SW480 (cell line): ENCODE measurements at places on chromosomes 7 and 10.

GRCh38 chr10:117892681-117893220 lies 154.0 kb downstream of the RAB11FIP2 start:
- no peak for DNase-seq

GRCh38 chr7:1533547-1534329 lies 3.2 kb downstream of the MAFK start:
- peak; percentile 86 for DNase-seq

DNA sequence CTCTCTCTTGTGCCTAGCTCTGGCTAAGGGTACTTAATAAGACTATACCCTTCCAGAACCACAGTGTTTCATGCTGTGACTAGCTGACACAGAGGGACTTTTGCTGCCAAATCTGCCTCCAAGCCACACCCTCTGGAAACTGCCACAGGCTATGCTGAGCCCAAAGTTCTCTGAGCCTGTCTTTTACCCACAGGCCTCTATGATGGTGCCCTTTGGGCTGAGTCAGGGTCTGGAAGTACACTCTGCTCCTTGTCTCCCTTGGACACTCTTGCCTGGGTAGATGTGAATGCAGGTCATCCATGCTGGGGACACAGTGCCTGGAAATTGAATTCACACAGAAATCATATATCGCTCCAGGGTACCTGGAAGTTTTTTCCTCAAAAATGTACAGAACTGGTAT lies 22.6 kb downstream of the DYDC1 start:
- DNase-seq, result no peak

DNA sequence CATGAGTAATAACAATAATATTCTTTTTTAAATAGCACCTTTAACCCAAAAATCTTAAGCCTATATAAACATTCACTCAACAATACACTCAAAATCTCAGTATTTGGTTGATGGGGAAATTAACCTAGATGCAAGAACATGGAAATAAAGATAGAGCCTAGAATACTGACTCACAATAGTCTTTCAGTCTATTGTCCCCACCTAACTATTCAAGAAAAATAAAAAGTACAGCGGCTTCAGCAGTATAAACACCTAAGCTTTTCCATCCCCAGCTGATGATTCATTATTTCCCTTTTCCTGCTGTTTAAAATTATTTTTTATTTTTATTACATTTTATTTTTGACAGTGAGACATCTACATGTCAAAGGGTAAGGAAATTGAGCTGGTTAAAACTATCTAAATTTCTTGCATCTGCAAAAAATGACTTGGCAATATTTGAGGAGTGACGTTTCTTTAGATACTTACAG lies 201.4 kb downstream of the FZD1 start:
- DNase-seq, result no peak

DNA sequence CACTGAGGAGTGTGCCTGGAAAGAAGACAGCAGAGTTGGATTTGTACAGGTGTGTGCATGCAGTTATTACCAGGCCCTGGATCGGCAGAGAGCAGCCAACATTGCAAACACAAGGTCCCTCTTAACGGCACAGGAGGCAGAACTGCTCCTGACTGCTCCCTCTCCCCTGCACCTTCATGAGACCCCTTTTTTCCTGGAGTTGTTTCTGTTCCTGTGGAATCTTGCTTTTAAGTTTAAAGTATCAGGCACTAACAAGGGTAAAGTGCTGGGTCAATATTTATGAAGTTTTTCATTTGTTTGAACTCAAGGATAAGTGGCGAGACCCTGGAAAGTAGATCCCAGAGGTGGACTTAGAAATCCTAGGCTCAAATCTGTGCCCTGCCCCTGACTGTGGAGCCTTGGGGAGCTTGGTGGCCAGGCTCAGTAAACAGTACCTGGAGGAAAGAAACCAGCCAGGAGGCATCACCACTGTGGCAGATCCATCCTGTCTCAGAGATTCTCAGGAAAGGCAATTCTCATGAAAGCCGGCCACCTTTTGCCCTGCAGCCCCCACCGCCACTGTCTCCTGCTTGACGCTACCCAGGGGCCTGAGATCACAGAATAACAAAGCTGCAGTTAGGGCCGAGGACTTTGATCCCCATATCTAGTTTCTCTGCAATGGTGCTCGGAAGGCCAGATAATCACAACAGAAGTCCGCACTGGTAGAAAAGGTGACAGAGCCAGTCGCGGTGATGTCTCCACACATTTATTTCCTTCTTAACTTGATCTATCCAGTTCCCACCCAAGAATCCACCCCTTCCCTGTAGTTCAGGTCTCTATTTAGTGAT lies 36.7 kb downstream of the DDC start:
- no peak for DNase-seq

GRCh38 chr7:78780560-78780959 lies 672.9 kb downstream of the MAGI2 start:
- no peak for DNase-seq

- no peak for DNase-seq
These were observed 184.7 kb upstream of the PFKP start for GRCh38 chr10:2882628-2883027.

DNA sequence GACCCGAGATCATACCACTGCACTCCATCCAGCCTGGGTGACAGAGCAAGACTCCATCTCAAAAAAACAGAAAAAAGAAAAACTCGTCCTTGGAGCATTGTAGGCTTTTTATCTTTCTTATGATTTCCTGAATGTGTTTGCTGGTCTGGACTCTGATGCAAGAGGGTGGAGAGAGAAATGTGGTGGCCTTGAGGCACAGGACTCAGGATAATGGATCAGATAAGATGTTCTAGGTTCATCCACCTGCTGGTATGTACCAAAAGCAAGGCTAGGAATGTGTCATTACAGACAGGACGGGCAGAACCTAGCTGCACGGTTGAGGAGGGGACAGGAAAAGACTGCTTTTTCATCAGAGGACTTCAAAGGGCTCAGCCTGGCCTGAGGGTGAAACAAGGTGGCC lies 33.5 kb downstream of the GCC1 start:
- no peak for DNase-seq

DNA sequence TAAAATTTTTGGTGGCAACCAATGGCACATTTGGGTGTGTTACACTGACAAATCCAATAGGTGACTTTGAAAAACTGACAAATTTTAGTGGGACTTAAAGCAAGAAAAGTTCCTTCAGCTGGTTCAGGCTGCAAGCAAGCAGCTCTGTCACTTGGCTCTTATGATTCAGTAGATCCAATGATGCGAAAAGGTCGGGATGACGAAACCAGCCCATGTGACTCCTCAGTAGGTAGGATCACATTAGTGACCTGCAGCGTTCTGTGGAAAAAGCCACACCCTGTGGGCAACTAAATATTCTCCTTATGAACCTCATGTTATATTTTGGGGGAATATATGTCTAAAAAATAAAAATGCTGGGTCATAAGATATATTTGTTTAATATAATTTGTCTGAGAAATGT lies 13.3 kb upstream of the TSGA13 start:
- DNase-seq, result peak; percentile 27

- no peak for DNase-seq
These were observed 121.6 kb upstream of the TBX20 start for GRCh38 chr7:35375516-35375915.

- DNase-seq, result no peak
These were observed 29.2 kb upstream of the MKX start for GRCh38 chr10:27774831-27775230.

GRCh38 chr7:139620676-139621344 lies 97.3 kb downstream of the CLEC2L start:
- peak; percentile 51 for DNase-seq

GRCh38 chr7:106881984-106882383 lies 16.9 kb downstream of the PIK3CG start:
- DNase-seq, result no peak

- peak; percentile 16 for DNase-seq
These were observed 4.4 kb upstream of the TRUB1 start for GRCh38 chr10:114933588-114933987.

- DNase-seq, result no peak
These were observed 1209.8 kb downstream of the REEP3 start for GRCh38 chr10:64731016-64731415.

DNA sequence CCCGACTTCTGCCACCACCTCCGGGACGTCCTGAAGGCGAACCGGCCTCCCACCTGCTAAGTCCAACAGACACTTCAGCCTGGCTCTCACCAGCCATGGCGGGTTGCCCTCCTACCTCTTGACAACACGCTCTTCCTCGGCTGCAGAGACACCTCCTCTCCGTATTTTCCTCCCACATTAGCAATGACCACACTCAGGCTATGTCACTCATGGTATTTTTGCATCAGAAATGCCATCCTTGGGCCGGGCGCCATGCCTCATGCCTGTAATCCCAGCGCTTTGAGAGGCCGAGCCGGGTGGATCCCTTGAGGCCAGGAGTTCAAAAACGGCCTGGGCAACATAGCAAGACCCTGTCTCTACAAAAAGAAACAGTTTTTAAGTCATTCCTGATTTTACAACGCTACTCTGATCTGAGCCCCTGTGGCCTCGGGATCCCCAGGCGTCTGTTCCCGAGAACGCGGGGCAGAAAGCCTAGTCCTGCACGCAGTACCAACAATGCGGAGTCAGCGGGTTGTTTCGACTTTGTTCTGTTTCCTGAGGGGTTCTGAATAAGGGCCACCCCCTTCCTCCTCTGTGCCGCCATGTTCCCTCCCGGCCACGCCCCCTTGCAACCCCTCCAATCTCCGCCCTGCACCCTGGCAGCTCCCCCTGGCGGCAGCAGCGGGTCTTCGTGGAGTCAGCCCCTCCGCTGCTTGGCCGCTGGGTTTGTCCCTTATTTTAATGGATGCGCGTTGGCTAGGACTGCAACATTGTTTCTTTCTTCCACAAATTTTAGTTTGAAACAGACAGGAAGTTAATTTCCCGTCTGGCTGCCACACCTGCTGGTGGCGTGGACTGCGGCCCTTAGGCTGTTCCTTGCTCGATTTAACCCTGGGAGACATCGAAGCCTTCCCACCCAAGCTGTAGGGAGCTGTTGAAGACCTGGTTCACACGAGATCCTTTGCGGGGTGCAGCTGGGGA lies 9.7 kb upstream of the ZFAND2A start:
- no peak for DNase-seq

DNA sequence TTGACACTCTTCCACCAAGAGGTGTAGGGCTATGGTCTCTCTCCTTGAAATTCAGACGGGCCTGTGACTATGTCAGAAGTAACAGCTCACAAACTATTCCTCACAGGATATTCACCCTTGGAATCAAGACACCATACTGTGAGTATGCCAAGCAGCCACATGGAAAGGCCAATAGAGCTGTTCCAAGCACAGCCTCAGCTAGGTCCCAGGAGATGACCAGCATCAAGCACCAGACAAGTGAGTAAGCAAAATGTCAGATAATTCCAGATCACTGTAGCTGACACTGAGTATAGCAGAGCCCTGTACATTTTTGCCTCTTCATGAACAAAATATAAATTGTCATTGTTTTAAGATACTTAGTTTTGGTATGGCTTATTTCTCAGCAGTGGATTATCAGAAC lies 88.1 kb upstream of the KCND2 start:
- DNase-seq, result no peak

DNA sequence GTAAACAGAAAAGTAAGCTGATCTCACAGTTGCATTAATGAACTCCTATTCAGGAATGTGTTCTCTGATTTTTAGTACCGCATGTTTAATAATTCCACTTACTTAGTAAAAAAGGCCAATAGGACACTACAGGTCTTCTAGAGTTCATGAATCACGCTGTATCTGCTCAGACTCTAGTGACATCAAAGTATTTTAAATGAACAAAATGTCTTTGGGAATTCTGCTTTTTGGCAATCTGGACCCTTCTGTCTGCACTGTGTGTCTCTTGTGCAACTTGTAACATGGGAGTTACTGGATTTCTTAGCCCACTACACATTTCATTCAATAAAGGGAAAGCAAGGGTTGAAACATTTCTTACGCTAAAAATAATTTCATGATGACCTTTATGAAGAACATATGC lies 50.2 kb downstream of the RABGEF1 start:
- no peak for DNase-seq

DNA sequence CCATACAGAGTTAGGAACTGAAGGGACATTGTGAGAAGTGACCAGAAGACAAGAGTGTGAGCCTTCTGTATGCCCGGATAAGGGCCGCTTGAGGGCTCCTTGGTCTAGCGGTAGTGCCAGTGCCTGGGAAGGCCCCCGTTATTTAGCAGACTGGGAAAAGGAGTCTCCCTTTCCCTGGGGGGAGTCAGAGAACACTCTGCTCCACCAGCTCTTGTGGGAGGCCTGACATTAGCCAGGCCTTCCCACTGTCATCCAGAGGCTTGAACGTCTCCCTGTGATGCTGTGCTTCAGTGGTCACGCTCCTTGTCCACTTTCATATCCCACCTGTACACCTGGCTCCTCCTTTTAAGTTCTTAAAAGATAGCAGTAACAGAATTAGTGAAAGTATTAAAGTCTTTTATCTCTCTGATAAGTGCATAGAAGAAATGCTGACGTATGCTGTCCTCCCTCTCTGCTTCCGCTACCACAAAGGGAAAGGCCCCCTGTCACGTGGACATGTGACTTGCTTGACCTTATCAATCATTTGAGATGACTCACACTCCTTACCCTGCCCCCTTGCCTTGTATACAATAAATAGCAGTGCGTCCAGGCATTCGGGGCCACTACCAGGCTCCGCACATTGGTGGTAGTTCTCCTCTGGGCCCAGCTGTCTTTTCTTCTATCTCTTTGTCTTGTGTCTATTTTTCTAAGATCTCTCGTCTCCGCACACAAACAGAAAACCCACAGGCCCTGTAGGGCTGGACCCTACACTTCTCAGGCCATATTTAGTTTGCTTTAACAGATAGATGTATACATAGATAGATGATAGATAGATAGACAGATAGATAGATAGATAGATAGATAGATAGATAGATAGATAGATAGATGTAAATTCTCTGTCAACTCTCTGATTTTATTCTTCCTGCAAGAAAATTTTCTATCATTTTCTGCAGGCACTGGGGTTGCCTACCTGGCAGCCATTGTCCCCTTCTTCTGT lies 131.5 kb upstream of the JCAD start:
- DNase-seq, result no peak

DNA sequence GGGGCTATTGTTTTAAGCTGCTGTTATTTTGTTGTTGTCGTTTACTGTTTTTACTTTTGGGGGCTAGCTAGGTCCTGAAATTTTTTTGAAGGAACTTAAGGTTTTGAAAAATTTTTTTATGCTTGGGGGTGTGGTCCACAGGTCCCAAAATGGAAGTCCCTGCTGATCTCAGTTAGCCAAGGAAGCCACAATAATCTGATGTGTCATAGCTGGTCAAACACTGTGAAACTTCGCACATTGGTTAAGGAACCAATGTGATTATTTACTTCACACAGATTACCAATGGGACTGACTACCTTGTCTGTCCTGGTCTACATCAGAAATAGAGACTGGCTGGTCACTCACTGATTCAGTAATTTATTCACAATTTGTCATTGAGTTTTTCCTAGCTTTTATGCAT lies 29.5 kb upstream of the HYCC1 start:
- no peak for DNase-seq

DNA sequence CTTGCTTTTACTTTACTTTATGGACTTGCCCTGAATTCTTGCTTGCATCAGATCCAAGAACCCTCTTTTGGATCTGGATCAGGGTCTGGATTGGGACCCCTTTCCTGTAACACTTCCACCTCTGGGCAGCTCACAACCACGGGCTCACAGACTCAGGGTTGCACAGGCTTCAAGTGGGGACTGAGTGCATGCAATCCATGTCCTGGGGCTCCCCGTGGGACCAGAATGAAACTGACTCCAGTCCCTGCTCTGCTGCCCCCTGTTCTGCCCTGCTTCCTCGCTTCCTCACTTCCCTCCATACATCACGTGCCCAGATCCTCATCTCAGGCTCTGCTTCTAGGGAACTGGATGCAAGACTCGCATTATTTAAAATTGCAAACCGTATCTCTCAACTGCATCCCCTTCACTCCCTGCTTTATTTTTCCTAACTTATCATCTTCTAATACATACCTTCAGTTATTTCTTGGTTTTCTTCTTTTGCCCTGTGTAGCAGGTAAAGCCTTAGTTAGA lies 23.3 kb upstream of the INMT start:
- no peak for DNase-seq

- no peak for DNase-seq
These were observed 26.8 kb downstream of the NT5C3A start for GRCh38 chr7:33035776-33036175.
